Activated T-cell treated with anti-CD3 and anti-CD28 coated beads, Interleukin-2, amount 50 U/mL, for 72 hours (primary cell): ENCODE measurements at places on chromosomes 1 and 21.

GRCh38 chr1:58768971-58769808 lies 14.7 kb downstream of the JUN start:
- H3K27ac ChIP-seq = peak overlapping the region; percentile 60
- peaks cover 20% of the 10 kb centered on the region for H3K4me1 ChIP-seq
- no peaks in the 10 kb centered on the region for H3K36me3 ChIP-seq
- no peaks in the 10 kb centered on the region for H3K27me3 ChIP-seq

DNA sequence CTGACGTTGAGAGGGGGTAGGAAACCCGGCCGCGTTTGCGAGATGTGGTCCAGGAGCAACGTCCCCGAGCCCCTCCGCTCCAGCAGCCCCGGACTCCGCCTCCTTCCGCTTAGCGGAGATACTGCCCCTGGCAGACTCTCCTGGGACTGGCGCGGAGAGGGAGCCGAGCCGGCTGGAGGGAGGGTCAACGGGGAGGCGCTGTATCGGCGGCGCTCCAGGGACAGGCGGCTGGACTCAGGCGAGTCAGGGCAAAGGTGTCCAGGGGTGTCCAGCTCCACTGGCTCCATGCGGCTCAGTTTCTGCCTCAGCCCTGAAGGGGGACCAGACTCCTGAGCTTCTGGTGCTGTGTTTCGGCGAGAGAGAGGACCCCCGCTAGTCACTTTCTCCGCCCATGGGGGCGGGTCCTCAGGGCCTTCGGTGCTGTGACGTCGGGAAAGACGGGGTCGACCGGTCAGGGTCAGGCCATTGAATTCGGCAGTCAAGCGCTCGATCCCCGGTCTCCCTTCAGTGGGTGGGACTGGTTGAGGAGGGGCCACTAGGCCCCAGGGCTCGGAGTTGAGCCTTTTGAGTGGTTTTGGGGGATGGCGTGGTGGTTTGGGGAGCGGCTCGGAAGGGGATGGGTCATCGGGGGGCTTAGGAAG lies 2.8 kb upstream of the LIX1L start:
- peak; percentile 68 for DNase-seq
- peak overlapping the region; percentile 73 for H3K4me3 ChIP-seq
- H3K36me3 ChIP-seq = peaks cover 3% of the 10 kb centered on the region
- H3K27me3 ChIP-seq = no peaks in the 10 kb centered on the region

DNA sequence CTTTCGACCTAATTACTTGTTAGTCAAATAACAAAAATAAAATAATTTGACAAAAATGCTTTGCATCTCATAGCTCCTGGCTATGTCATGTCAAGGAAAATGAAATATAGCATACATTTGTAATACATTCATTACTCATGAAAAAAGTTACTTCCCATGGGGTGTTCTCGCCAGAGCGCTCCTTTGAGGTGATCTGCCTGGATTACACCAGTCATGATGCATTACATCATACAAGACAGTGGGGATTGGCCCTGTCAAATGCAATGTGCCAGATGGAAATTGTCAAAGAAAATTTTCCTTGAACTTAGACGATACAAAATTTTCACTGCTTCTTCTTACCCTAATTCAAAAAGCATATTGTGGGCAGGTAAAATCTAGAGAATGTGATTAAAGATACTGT lies 215.6 kb upstream of the B3GALT2 start:
- H3K27me3 ChIP-seq = no peaks in the 10 kb centered on the region
- H3K4me3 ChIP-seq = no peak overlapping the region
- peaks cover 6% of the 10 kb centered on the region for H3K4me1 ChIP-seq
- no peak for DNase-seq
- no peak overlapping the region for H3K27ac ChIP-seq
- no peaks in the 10 kb centered on the region for H3K36me3 ChIP-seq

GRCh38 chr1:230542681-230543080 lies 99.6 kb upstream of the COG2 start:
- no peaks in the 10 kb centered on the region for H3K27me3 ChIP-seq
- H3K27ac ChIP-seq = no peak overlapping the region
- DNase-seq = no peak

- H3K27ac ChIP-seq = no peak overlapping the region
- H3K27me3 ChIP-seq = no peaks in the 10 kb centered on the region
- no peaks in the 10 kb centered on the region for H3K4me1 ChIP-seq
- DNase-seq = no peak
- peaks cover 10% of the 10 kb centered on the region for H3K36me3 ChIP-seq
Measured at GRCh38 chr1:243557866-243558265, 292.2 kb downstream of the AKT3 start.

DNA sequence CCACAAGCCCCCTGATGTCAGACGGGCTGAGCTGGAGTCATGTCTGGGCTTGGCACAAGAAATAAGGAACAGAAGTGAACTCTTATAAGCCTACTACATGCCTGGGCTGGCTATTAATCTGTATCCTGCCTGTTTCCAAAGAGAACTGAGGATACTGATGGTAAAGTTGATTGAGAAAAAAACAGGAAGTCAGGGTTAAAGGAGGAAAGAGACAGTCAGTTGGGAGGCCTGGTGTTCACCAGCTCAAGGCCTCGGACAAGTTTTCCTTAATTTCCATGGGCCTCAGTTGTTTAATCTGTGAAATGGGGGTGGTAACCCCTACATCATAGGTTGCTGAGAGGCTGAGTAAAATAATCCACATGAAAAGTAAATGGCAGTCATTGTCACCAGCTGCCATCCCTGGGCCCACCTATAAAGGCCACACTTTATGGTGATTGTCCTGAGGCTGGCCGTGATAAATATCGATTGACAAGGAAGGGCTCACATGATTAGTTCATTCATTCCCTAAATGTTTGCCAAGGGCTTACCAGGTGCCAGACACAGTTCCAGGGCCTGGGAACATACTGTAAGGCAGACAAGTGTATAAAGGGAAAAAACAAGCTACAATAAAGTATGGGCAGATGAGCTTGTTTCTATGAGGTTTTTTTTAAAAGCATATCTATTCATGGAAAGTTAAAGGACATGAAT lies 2.8 kb downstream of the ALDH4A1 start:
- H3K4me1 ChIP-seq = peaks cover 40% of the 10 kb centered on the region
- no peaks in the 10 kb centered on the region for H3K36me3 ChIP-seq
- no peaks in the 10 kb centered on the region for H3K27me3 ChIP-seq
- no peak for DNase-seq

GRCh38 chr1:115768549-115768948 lies at the start of gene CASQ2:
TSS of gene CASQ2 (minus strand) at chr1:115768714. CDS start at chr1:115768541, 173 bp downstream.
- no peaks in the 10 kb centered on the region for H3K36me3 ChIP-seq
- no peak for DNase-seq
- H3K4me1 ChIP-seq = no peaks in the 10 kb centered on the region
- no peak within 1 kb of the TSS for H3K27ac ChIP-seq

GRCh38 chr1:159008744-159009188 lies 941 bp upstream of the IFI16 start:
- peaks cover 54% of the 10 kb centered on the region for H3K4me1 ChIP-seq
- no peaks in the 10 kb centered on the region for H3K27me3 ChIP-seq
- H3K27ac ChIP-seq = peak overlapping the region; percentile 100
- DNase-seq = peak; percentile 72
- H3K4me3 ChIP-seq = peak overlapping the region; percentile 100
- peaks cover 23% of the 10 kb centered on the region for H3K36me3 ChIP-seq

DNA sequence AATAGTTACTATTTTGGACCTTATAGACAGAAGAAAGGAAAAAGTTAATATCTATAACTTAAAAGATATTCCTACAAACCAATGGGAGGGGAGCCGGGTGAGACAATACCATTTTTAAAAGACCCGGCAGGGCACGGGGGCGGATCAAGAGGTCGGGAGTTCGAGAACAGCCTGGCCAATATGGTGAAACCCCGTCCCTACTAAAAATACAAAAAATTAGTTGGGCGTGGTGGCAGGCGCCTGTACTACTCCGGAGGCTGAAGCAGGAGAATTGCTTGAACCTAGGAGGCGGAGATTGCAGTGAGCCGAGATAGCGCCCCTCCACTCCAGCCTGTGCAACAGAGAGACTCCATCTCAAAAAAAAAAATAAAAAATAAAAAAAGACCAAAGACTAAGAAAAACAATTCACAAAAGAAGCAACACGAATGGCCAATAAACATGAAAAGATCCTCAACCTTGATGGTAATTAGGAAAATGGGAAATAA lies 1.2 kb upstream of the PSMB2 start:
- H3K36me3 ChIP-seq = peaks cover 9% of the 10 kb centered on the region
- DNase-seq = peak; percentile 3
- H3K27ac ChIP-seq = peak overlapping the region; percentile 99
- H3K4me3 ChIP-seq = peak overlapping the region; percentile 99
- peaks cover 47% of the 10 kb centered on the region for H3K4me1 ChIP-seq

DNA sequence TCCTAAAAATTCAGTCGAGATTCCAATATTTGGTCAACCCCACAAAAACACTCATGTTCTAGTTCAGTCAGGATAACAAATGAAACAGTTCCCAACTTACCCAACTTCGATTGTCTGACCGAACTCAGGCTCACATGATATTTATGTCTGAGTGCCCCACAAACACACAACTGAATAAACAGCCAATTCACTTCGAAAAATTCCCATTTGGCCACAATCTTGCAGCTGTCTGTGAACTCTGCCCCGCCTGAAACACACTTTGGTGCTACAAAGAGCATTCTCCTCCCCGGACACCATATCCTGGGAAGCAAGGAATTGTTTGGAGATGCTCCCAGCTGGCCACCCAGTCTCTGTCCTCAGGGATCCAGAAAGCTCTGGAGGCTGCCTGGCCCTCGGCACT lies 52.9 kb upstream of the SIM2 start:
- no peaks in the 10 kb centered on the region for H3K36me3 ChIP-seq
- H3K27me3 ChIP-seq = no peaks in the 10 kb centered on the region

GRCh38 chr1:97254731-97255463 lies 533.3 kb downstream of the PTBP2 start:
- H3K27me3 ChIP-seq = no peaks in the 10 kb centered on the region
- H3K4me3 ChIP-seq = no peak overlapping the region
- H3K36me3 ChIP-seq = no peaks in the 10 kb centered on the region
- H3K27ac ChIP-seq = no peak overlapping the region
- no peak for DNase-seq

DNA sequence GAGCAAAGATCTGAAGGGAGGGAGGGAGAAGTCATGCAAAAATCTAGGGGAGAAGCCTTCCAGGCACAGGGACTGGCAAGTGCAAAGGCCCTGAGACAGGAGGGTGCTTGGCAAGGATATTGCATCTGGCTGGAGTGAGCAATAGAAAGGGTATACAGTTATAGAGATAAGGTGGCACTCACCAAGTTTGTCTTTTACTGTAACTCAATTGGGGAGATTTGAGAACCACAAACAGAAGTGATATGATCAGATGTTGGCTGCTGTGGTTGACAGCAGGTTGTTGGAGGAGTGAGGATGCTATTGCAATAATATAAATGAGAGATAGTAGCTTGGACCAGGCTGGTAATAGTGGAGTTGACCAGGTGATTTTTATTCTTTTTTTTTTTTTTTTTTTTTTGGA lies 25.6 kb downstream of the MCOLN3 start:
- DNase-seq = no peak
- peaks cover 16% of the 10 kb centered on the region for H3K4me1 ChIP-seq
- H3K27ac ChIP-seq = no peak overlapping the region
- H3K27me3 ChIP-seq = no peaks in the 10 kb centered on the region

DNA sequence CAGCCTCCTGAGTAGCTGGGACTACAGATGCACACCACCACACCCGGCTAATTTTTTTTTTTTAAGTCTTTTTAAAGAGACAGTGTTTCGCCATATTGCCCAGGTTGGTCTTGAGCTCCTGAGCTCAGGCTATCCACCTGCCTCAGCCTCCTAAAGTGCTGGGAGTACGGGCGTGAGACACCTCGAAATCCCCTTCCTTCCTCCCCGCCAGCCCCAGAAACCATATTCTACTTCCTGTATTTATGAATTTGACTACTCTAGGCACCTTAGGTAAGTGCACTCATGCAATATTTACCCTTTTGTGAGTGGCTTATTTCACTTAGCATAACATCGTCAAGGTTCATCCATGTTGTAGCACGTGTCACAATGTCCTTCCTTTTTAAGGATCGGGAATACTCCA lies 6.9 kb upstream of the LRP8 start:
- no peaks in the 10 kb centered on the region for H3K27me3 ChIP-seq
- peak overlapping the region; percentile 14 for H3K27ac ChIP-seq
- peaks cover 3% of the 10 kb centered on the region for H3K36me3 ChIP-seq
- no peak overlapping the region for H3K4me3 ChIP-seq

DNA sequence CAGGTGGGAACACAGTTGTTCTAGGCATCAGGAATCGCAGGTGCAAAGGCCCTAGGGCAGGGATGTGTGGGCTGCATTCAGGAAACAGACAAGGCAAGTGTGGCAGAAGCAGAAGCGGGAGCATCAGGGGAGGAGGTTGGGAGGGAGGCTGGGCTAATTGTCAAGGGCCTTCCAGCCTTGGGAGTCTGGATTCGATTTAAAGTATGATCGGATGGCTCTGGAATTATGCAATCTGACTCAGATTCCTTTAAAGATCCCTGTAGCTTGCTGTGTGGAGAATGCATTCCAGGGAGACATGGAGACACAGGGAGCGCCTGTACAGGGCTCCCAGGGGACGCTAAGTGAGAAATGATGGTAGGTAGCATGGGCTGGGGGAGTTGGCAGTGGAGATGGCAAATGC lies 86.5 kb downstream of the LACTBL1 start:
- H3K36me3 ChIP-seq = no peaks in the 10 kb centered on the region
- no peak overlapping the region for H3K4me3 ChIP-seq
- H3K27ac ChIP-seq = no peak overlapping the region

DNA sequence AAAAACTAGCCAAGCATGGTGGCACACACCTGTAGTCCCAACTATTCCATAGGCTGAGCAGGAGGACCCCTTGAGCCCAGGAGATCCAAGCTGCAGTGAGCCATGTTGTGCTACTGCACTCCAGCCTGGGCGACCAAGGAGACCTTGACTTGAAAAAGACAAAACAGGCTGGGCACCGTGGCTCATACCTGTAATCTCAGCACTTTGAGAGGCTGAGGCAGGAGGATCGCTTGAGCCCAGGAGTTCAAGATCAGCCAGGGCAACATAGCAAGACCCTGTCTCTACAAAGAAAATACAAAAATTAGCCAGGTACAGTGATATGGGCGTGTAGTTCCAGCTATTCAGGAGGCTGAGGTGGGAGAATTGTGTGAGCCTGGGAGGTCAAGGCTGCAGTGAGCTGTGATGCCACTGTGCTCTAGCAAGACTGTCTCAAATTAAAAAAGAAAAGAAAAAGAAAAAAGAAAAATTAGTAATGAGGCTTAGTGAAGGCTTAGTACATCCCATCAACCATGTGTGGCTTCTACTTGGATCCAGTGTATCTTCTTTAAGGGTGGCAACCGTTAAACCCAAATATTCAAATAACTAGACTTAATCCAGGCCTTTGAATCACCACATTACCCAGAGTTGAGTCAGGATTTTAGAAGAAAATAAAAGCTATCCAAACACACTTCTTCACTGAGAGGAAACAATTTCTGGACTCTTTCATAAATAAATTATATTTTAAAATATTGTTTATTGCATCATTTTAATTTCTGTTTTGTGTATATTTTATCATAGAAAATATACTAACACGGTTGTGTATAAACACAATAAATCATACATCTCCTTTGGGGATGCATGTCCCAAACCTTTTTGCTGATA lies 74.3 kb upstream of the RAB4A start:
- no peak for DNase-seq
- H3K27me3 ChIP-seq = no peaks in the 10 kb centered on the region
- H3K4me1 ChIP-seq = peaks cover 15% of the 10 kb centered on the region
- no peaks in the 10 kb centered on the region for H3K36me3 ChIP-seq
- H3K27ac ChIP-seq = no peak overlapping the region
- H3K4me3 ChIP-seq = no peak overlapping the region
